Activated CD4-positive, alpha-beta T cell treated with anti-CD3 and anti-CD28 coated beads, Interleukin-2, amount 50 U/mL, for 24 hours (primary cell): ENCODE measurements at places on chromosomes 6 and 20.

DNA sequence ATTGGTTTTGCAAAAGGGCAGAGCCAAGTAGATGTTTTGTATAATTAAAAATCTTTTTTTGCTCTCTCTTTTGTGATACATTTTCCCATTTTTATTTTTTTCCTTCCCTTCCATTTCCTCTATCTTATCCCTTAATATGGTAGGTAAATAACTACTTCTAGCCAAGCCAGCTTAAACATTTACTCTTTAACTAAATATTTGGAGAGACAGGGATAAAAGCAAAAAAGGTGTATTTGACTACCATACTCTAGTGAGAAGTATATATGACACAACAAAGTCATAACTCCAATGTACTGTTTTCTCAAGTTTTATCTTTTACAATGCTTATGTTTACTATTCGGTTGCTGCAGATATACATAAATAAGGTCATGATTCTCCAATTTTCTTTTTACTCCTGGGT lies 154.7 kb downstream of the HIVEP2 start:
- no peak for DNase-seq

GRCh38 chr20:19786311-19786710 lies 28.3 kb downstream of the RIN2 start:
- DNase-seq = no peak

DNA sequence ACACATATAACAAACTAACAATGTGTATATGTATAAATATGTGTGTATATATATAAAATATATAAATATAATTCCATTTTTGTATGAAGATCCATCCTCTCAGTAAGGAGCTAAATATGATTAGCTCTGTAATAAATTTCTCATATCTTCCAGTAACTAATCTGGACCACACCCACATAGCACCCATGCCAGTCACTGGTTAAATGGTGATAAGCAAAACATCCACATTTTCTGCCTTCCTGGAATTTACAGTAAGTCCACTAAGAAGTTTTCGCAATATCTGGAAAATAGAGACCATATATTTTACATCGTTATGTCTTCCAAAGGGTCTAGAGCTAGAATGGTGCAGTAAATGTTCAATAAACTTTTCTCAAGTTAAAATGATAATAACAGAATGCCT lies 151.5 kb upstream of the STMND1 start:
- no peak for DNase-seq

DNA sequence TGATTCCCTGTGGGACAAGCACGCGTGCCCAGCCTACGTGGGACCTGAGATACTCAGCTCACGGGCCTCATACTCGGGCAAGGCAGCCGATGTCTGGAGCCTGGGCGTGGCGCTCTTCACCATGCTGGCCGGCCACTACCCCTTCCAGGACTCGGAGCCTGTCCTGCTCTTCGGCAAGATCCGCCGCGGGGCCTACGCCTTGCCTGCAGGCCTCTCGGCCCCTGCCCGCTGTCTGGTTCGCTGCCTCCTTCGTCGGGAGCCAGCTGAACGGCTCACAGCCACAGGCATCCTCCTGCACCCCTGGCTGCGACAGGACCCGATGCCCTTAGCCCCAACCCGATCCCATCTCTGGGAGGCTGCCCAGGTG lies 11.9 kb upstream of the RBCK1 start:
- no peak for DNase-seq

- DNase-seq = no peak
Observed at GRCh38 chr6:16148498-16148897, 19.6 kb downstream of the MYLIP start.

DNA sequence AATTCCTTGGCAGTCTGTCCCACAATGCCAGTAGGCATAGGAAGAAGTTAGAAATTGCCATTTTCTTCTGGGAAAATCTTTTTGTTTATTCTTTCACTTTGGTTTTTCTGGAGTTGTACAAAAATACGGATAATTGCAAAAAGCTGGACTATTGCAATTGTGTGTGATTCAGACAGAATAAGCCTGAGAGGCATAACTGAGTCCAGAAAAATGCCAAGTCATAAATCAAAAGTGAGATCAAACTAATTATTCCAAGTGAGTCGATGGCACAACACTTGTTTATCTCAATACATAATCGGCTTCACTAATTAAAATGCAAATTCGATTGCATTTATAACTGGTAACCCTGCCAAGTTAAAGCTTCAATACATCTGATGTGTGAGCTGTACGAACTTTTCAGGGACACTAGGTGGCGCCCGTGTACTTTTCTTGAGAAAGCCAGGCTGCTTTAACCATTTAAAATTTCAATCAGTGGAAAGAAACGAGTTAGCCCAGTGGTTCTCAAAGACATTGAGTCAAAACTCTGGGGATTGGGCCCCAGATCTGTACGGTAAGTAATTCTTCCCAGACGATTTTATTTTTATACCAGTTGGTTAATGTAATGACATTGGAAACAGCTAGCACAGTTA lies 102.6 kb downstream of the LAMP5 start:
- peak; percentile 21 for DNase-seq

- DNase-seq = no peak
Observed at GRCh38 chr20:7269452-7269851, 502.0 kb downstream of the BMP2 start.

DNA sequence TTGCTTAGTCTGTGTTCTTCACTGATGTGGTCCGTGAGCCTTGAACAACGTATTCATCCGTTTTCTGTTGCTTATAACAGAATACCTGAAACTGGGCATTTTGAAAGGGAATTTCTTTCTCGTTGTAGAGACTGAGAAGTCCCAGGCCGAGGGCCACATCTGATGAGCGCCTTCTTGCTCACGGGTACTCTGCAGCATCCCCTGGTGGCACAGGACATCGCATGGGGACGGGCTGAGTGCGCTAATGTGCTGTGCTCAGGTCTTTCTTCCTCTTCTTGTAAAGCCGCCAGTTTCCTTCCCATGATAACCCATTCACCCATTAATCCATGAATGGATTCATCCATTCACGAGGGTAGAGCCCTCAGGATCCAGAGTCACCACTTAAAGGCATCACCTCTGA lies 161.0 kb downstream of the NFATC2 start:
- no peak for DNase-seq

DNA sequence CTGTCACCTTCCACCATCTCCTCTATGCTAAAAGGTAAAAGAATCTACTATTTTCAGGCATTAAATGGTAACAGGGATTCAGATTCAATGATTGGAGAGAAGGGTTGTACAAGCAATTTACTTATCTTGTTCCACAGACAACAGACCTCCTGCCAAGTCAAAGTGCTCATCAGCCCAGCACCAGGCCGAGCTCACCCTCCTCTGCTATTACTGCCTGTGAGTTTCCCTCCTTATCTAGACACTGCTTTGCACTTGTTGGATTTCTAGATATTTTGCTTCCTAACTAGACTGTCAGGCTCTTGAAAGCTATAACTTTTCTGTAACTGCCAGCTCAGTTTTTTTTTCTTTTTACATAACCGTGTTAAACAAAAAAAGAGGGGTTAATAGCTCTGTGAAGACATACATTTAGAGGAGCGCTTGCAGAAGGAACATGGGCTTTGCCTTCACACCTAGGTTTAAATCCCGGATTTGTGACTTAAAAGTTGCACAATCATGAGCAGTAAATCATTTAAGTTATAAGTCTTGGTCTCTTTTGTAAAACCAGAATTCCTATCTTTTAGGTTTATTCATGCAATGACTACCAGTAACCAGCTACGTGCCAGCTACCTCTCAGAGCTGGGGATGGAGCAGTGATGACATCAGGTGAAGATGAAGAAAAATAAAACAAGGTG lies 1.1 kb upstream of the FAM162B start:
- no peak for DNase-seq

DNA sequence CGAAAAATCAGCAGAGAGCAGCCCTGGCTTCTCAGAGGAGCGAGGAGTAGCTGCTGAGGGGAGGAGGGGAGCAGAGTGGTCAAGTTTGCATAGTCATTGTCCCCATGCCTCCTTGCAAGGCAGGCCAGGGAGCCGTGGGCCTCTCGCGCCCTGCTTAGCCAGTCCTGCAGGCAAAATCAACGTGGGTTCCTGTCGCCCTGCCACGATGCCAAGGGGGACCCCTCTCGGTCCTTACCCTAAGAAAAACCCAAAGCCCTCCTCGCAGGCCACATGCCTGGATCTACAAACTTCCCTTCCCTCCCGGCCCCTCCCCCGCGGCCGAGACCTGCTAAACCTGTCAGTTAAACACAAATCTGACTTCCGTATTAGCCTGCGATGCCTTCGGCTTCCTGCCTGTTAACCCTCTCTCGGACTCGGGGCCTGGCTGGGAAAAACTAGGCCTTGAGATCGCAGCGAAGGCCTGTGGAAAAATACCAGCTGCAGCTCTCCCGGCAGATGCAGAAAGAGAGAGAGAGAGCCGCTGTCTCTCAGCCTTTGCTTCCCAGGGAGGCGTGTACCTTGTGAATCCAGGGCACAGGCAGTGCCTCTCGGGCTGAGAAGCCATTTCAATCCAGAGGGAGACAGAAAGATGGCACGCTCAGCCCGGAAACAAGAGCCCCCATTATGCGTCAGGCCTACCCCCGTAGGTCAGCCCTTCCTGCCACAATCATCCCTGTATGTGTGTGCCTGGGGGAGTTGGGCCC lies 968 bp upstream of the ZMYND8 start:
- peak; percentile 57 for DNase-seq

DNA sequence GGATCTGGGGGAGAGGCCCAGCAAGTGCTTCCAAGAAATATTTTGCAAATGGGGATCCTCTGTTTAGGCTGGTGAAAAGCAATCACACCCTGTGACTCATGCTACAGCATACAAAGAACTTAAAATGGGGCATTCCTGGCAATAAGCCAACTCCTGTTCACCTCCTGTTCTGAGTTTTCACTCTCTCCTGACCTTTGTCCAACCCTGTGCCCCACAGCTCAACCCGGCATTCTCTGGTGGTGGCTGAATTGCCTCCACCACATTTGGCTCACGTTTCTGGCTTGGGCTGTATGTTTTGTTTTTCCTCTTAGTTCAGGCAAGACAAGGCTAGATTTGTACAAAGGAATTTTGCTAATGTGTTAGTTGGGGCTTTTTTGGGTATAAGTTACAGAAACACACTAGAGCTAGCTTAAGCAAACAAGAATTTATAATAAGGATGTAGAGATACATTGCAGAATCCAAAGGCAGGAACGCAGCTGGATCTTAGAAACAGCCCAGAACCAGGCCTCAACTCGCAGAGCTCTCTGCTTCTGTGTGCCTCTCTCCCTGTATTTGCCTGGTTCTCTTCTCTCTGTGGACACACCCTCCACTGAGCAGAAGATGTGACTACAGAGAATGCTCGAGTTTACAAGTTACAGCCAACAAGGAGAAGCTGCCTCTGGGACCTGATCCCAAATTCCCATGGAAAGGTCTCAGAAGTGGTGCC lies 9.4 kb downstream of the ABCC10 start:
- no peak for DNase-seq
